ENCODE measurements at places on chromosomes 7 and 10.

DNA sequence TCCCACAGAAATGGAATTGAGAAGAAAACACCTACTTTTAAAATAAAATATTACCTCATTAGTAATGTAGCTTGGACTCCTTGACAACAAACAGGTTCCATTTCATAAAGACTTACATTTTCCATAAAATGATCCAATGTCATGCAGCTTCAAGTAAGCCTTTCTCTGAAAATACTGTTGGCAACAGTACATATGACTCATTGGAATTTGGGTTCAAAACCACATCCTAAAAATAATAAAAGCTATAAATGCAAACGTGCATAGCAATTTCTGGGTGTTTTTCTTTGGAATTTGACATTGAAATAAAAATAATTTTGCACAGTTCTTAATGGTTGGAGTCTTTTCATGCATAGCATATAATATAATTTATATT, 47.9 kb downstream of the FHIP2A start:
- DNase-seq: no peak

DNA sequence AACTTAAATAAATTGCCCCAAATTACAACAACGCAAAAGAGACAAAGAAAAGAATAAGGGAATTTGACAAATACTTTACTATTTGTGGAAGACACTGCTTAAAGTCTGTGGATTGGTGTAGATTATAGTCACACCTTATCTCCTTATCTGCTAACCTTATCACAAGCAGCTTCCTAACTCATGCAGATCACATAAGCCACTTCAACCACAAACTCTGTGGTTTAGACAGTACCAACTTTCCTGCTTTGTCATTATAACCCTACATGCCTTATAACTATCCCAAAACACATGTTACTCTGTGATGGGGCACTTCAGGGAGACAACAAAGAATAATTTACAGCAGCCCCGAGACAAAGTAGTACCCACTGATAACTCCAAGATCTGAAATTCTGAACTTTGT, 41.5 kb upstream of the PPP3CB start:
- no peak for DNase-seq

DNA sequence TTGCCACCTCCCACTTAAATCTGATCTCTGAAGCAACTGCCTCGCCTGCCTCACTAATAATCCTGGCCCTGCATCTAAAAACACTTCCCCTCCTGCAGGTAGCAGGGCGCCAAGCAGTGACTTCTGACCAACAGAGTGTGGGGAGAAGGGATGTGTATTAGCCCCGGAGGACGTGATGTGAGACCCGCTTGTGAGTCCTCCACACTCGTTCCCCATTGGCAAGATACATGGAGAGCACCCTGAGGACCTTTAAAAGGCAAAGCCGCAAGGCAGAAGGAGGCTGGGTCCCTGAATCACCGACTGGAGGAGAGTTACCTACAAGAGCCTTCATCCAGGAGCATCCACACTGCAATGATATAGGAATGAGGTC, 6.1 kb upstream of the PILRA start:
- no peak for DNase-seq

DNA sequence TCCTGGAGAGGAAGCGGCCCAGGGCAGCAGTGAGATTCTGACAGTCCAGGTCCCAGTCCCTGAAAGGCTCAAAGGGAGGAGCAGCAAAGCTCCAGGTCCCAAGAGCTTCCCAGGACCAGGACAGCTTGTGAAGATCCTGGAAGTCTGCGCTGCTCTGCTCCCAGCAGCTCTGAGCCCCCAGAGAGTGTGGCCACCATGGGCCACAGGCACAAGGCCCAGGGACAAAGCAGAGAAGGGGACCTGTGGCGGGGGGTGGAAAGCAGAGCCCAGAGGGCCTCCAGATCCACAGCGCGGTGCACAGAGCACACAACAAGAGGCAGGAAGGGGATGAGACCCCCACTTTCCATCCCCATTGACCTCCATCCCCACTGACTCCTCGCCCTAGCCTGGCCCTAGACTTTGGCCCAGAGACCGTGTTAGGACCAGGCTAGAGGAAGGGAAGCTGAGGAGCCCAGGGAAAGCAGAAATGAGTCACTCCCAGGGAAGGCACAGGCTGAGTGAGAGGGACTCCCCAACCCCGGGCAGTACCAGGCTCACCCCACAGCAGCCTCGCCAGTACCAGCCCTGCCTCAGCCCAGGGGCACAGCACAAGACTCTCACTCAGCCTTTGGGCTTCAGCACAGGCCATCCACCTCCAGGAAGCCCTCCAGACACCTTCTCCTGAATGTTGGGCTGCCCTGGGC, 75.5 kb downstream of the GRID1 start:
- DNase-seq: no peak

GRCh38 chr10:92712016-92712889, 22.5 kb downstream of the HHEX start:
- no peak for DNase-seq

DNA sequence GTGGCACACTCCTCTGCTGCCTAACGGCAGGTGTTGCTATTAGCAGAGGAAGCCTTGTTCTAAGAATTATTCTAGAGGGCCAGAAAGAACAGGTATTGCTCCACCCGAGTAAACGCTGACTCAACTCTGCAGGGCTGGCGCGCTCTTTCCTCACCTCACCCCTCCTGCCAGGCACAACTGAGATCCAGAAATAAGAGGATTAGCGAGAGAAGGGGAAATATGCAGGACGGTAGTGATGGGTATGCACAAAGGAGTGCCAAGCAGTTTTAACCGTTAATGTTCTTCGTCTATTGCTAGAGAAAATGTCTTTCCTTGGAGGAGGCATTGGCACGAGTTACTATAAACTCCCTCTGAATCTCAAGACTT, 369 bp upstream of the SCIN start:
- no peak for DNase-seq

DNA sequence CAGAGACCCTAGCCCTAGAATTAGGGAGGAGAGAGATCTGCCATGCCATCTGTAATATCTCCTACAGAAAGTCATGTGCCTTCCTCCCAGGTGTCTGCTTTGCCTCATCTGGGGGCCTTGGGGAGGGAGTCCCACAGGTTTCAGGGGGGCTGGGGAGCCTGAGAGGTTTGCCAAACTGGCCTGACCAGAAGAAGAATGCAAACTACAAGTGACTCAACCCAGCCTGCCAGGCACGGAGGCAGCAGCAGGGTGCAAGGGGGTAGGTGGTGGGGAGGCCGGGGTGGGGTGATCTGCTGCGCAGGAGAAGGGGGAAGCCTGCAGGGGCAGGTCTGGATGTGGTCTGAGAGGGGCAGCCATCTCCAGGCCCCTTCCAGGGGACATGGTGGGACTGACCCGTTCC, 9.6 kb upstream of the TRIM8 start:
- DNase-seq: no peak

- no peak for DNase-seq
Observed at GRCh38 chr10:102653060-102653459, 8.8 kb downstream of the TRIM8 start.

DNA sequence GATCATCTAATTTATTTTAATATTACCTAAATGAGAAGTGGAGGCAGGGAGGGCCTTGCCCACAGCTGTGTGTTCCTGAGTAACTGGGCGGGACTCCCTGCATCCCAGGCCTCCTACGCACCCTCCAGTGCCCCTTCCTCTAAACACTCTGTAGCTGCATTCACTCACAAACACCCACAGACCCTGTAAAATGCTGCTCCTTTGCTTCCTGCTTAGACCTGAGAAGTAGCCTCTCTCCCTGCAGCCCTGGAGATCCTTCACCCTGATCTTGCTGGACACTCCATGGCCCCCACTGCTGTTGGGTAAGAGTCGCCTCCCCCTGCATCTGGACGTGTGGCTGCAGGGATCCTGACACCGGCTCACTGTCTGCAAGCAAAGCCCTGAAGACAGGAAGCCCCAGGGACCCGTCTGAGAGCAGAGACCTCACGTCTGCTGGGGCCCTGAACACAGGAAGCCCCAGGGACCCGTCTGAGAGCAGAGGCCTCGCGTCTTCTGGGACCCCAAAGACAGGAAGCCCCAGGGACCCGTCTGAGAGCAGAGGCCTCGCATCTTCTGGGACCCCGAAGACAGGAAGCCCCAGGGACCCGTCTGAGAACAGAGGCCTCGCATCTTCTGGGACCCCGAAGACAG, 589.8 kb downstream of the DNAJB6 start:
- no peak for DNase-seq

- DNase-seq: no peak
Observed at GRCh38 chr10:58384095-58384494, 1.1 kb upstream of the TFAM start.

DNA sequence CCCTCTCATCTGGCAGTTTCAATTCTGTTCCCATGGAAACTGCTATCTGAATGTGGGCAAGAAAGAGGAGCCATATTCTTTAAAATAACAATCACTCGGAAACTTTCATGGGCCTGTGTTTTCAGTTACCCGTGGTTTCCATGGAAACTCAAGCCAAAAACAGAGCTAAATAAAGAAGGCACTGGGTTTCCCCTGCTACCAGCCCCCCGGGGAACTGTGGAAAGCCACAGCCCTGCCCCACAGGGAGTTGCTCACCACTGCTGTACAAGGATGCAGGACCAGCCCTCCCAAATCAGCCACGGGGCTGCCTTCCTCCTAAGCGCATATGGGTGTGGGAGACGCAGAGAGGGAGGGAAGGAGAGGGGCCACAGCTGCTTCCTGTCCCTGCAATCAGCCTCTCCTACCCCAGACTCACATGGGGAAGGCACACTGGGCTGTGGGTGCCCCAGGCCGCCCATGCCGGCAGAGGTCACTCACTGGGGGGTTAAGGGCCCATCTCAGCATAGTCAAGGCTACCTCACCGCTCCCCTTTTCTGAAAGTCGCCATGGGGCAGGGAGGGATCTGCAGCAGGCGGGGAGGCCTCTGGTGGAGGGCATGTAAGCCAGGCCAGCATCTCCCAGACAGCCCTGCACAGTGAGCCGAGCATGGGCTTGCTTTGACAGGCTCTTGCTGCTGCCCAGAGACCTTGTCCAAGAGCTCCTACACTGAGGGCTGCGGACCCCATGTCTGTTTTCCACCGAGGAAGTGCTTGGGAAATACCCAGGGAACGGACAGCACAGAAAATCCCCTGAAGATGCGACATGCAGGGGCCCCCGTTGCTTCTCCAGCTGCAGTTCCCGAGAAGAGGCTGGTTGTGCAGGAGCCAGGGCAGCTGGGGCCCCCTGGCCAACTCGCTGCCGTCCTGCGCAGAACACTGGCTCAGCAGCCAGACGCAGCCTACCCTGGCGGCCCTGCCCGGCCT, 157.3 kb upstream of the PPP2R2D start:
- DNase-seq: no peak

GRCh38 chr7:101167645-101168411, 2.5 kb upstream of the VGF start:
- DNase-seq: no peak

- no peak for DNase-seq
Observed at GRCh38 chr7:72019436-72019835, 392.7 kb downstream of the CALN1 start.

GRCh38 chr7:93046641-93047040, 71.1 kb downstream of the SAMD9 start:
- no peak for DNase-seq

- no peak for DNase-seq
Observed at GRCh38 chr7:36456138-36456537, 66.5 kb downstream of the ANLN start.

GRCh38 chr7:13991791-13992595, 2.5 kb upstream of the ETV1 start:
- DNase-seq: no peak

- DNase-seq: no peak
Observed at GRCh38 chr7:43513251-43513650, 69.7 kb upstream of the STK17A start.

DNA sequence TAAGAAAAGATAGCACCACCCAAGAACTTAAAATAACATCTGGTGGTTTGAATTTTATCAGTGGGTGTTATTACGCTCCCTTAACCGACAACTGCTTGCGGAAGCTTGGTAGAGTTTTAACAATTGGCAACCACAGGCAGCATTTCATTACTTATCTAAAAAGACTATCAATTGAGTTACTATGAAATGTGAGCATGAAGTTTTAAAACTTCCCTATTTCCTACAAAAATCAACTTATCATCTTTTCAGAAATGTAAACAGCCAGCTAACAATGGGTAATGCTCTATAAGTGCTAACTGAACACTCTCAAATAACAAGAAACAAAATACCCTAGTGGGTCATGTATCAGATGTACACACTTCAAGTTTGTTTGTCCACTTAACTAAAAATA, 68.8 kb downstream of the OSBPL3 start:
- no peak for DNase-seq

- DNase-seq: no peak
Observed at GRCh38 chr7:124800386-124800785, 34.8 kb upstream of the GPR37 start.

DNA sequence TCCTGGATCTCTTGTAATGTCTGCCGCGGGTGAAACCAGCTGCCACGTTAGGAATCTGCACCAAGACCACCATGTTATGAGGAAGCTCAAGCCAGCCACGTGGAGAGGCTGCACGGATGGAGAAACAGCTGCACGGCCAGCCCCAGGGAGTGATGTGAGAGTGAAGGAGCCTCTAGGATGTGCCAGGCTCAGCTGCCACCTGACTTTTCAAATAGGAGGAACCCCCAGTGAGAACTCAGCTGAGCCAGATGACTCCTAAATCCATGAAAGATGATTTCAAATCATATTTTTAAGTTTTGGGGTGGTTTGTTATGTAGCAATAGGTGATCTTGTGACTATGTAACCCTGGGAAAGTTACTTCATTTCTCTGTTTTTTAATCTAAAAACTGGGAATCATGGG, 71.7 kb downstream of the PRKAG2 start:
- no peak for DNase-seq

GRCh38 chr10:70115948-70116682, 16.5 kb downstream of the AIFM2 start:
- peak; percentile 67 for DNase-seq
